ENCODE measurements at places on chromosomes 6 and 20. TPM values are rescaled to one million over a fixed set of nuclear protein-coding genes. Genes with fewer than 3 reads are reported as not detected.

KIAA0408 gene
- 0.90 TPM for total RNA-seq

TGM2 gene
- 85.5 TPM for total RNA-seq

TREML1 gene
- total RNA-seq: not detected

SLA2 gene
- total RNA-seq: not detected

SMLR1 gene
- total RNA-seq: not detected

CLPSL1 gene
- not detected for total RNA-seq
